Sigmoid colon (tissue), 7 donors: ENCODE measurements at places on chromosomes 5 and 9. TPM values are rescaled to one million over a fixed set of nuclear protein-coding genes. Genes with fewer than 3 reads are reported as not detected.

DNA sequence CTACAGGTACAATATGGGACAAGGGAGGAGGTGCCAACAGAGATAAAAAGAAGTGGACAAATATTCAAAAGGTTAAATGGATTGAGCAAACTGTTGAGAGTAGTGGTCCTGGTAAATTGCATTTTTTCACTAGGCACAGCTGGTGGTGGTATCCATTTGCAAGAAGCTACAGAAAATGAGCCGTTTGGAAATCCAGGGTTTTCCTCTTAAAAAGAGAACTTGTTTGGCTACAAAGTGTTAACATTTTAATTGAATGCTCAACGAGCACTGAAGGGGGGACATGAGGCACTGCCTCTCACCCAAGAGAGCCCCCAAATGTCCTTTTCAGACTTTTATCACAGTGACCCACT, 491 bp upstream of the ZCCHC9 start:
- H3K4me3 ChIP-seq, result peak overlapping the region; percentile 89
- peak overlapping the region; percentile 85 for H3K27ac ChIP-seq
- peaks cover 29% of the 10 kb centered on the region for H3K4me1 ChIP-seq
- no peak for DNase-seq
- no peaks in the 10 kb centered on the region for H3K27me3 ChIP-seq

DNA sequence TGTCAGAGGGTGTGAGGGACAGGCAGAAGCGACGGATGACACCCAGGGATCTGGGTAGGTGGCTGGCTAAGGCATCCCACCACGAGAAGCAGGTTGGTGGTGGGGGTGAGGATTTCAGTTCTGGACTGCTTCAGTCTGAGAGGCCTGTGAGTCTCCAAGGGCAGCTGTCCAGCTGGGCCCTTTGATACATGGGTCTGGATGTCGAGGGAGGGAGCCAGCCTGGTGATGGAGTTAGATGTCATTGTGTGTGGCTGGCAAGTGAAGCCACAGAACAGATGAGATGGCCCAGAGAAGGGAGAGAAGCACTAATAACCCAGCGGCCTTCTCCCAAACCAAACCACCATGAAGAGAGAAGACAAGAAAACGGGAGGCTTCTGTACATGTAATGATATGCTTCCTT, 11.1 kb downstream of the MED27 start:
- no peak overlapping the region for H3K27ac ChIP-seq
- no peak overlapping the region for H3K4me3 ChIP-seq
- peaks cover 14% of the 10 kb centered on the region for H3K4me1 ChIP-seq

- no peaks in the 10 kb centered on the region for H3K4me1 ChIP-seq
- no peak overlapping the region for H3K27ac ChIP-seq
- H3K36me3 ChIP-seq, result no peaks in the 10 kb centered on the region
- H3K27me3 ChIP-seq, result no peaks in the 10 kb centered on the region
- DNase-seq, result no peak
These were observed 230.3 kb upstream of the PTPRD start for GRCh38 chr9:10843151-10843550.

GRCh38 chr5:80069918-80070318, 34.8 kb downstream of the THBS4 start:
- H3K27ac ChIP-seq, result no peak overlapping the region
- H3K36me3 ChIP-seq, result no peaks in the 10 kb centered on the region
- H3K4me1 ChIP-seq, result no peaks in the 10 kb centered on the region
- H3K27me3 ChIP-seq, result no peaks in the 10 kb centered on the region

DNA sequence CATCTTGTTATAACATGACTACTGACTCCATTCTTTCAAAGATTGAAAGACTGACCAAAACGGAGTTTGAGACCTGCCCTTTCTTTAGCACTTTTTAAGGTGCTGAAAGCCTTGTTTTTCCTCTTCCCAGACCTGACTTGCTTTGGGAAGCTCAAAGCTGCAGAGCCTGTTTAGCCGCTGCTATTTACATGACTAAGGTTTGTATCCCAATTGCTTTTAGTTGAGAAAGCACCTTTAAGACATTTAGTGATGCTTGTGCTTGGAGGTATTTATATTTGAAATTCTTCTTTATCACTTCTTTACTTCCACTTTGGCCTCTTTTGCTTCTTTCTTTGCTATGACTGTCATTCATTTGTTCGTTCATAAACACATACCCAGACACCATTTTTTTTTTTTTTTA, 182.6 kb upstream of the ELL2 start:
- no peaks in the 10 kb centered on the region for H3K4me1 ChIP-seq
- no peaks in the 10 kb centered on the region for H3K27me3 ChIP-seq
- no peak overlapping the region for H3K4me3 ChIP-seq
- H3K27ac ChIP-seq, result no peak overlapping the region
- no peaks in the 10 kb centered on the region for H3K36me3 ChIP-seq

The SLC6A7 gene
- not detected for total RNA-seq

The SCGB3A2 gene
- total RNA-seq, result not detected

The IARS1 gene
- 62.3 TPM for total RNA-seq

The PSD2 gene
- 0.28 TPM for total RNA-seq

The LRRC70 gene
- 3.8 TPM for total RNA-seq
